ENCODE measurements at places on chromosomes 1 and 21.
A peak's percentile ranks its signal among the peaks of the same experiment; 100 is the strongest.

DNA sequence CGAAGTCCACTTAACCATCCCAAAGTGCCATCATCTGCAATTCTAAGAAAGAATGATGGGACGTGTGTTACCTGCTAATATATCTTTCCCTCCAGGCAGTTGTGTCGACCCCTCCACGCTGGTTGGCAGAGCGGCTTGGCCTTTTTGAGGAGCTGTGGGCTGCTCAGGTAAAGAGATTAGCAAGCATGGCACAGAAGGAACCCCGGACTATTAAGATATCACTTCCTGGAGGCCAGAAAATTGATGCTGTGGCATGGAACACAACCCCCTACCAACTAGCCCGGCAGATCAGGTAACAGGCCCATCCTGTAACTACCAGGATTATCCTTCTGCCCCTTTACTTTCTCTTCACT is 520 bp downstream of the TARS2 start:
- DNase-seq, result peak; percentile 29

- DNase-seq, result no peak
Measured at GRCh38 chr1:204814166-204814884, 56.3 kb upstream of the NFASC start.

GRCh38 chr1:168483539-168483938 is 60.3 kb downstream of the XCL2 start:
- no peak for DNase-seq

GRCh38 chr1:199297887-199298286 is 659.0 kb downstream of the PTPRC start:
- DNase-seq, result no peak

DNA sequence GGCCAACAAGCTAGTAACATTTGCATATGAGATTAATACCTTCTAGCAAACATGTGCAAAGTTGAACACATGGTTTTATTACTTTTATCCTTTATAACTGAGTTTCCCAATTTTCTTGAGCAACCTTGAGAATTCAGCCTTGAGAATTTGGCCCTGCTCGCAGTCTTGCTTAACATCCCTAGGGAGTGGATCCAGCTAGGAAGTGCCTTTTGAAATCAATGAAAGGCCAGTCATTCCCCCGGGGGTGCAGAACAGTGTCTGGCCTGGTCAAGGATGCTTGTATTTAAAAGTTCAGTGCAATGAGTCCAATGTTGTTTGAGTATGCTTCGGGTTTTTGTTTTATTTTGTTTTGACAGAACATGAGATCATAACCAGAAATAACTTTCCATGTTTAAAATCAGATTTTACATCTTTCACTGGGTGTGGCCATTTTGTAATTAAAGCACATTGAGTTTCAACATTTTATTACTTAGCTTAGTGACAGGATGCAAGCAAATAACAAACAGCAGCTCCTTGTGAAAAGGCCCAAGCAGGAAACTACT is 16.7 kb downstream of the PALMD start:
- DNase-seq, result peak; percentile 90

DNA sequence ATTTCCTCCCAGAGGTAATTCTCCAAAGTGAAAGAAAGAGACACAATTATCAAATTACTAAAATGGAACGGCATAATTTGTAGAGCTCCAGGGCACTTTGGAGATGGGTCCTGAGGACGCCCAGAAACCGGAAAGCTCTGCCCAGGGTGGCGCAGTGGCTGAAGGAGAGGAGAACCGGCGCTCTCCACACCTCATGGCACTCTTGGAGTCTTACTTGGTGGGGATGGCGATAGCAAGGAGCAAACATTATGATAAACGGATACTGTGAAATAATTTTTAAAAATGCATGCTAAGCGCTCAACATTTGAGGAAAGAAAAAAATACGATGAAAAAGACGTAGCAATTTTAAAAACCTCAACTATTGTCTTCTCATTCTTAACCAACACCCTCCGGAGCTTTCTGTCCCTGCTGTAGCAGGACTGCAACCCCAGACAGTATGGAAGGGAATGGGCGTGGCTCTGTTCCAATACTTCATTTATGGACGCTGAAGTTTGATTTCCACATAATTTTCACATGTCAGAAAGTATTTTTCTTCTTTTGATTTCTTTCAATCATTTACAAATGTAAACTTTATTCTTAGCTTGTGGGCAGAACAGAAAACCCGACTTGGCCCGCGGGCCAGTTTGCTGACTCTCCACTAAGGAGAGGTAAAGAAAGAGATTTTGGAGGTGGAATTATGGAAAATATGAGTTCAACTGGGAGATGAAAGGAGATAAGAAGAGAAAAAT is 1.1 kb downstream of the S100A11 start:
- no peak for DNase-seq

- no peak for DNase-seq
Measured at GRCh38 chr1:61005614-61006580, 76.5 kb upstream of the NFIA start.

DNA sequence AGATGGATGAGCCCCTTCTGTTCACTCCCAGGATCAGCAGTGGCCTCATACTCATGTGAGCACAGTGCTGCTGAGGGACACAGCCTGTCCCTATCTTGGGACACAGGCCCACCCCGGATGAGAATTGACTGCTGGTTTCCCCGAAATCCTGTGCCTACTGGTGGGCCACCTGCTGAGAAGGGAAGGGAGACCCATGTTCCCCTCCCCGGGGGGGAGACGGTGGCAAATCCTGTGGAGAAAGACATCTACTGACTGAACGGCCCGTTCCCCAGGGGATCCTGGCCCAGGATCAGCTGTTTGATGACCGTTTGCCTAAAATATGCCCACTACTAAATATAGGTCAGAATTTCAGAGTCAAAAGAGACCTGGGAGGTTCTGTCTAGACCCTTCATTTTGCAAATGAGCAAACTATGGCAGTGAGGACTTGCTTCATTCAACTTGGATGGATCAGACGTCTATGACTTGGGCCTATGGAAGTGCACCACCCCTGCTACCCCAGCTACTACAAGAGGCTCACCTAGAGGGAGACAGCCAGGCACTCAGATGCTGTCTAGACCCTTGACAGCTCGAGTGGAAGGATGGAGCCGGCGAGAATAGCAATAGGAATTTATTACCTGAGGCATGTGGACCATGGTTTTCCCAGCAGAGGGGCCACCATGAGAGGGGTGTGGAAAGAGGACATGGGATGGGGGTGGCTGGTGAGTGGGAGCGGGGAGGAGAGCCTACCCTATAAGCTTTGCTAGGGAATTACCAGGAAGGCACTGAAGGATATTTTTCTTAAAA is 15.6 kb upstream of the THEMIS2 start:
- DNase-seq, result peak; percentile 47

DNA sequence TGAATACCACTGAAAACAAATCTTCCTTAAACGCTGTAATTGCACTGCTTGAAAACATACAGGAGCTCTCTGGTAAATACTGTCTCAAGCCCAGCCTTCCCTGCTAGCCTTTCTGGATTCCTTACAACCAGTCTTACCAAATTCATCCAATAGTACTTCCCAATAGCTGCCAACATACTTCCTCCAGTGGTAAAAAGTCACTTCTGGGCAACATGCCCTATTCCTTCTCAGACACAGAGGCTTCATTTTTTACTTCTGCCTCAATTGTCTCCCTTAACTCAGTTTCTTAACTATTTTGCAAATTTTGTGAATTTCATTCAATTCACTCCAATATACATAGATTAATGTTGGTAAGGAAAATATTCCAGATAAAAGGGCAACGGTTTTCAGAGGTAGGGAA is 166.3 kb downstream of the TBX15 start:
- no peak for DNase-seq

DNA sequence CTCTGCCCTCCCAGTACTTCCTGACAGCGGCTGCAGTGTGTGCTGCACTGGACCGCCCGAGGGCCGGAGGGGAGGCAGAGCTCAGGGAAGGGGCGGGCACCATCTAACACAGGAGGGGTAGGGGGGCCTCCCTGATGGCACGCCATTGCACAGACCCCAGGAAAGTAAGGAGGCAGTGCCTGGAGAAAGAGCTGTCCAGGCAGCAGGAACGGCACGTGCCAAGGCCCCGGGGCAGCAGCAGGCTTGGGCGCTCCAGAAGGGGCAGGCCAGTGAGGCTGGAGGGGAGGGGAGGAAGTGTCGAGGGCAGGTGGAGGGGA is 110.7 kb downstream of the CRYAA start:
- DNase-seq, result no peak

GRCh38 chr1:86750076-86750475 is 45.7 kb downstream of the SH3GLB1 start:
- no peak for DNase-seq

DNA sequence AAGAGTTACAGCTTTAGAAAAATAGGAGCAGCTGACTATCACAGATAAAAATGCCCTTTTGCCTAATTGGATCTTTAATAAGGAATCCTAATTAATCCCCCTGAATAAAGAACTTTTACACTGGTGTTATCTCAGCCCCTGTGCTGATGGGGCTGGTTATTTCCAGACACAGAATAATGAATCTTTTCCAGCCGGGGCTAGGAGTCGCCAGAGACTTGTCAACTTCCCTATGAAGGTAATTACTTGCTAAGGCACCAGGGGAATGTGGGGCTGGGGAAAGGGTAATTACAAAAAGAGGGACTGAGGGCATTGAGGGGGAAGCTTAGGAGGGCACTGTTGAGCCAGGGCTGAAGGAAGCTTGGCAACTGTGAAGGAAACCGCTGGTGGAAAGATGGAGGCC is 34.5 kb downstream of the HMGB4 start:
- DNase-seq, result no peak

DNA sequence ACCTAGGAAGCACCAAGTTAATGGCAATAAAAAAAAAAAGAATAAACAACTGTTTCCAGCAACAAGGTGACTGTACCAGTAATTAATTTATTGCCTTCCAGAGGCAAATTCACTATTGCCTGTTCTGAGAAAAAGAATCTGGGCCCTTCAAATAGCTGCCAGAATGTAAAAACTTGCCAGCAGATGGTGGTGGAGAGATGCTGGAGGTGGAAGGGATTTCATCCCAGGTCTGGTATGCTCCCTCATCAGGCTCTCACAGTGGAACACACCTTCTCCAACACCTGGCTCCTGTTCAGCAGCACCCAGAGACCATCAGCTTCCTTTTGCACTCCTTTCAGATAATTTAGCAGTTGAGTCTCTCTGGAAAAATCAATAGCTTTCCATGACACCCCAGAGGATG is 792.9 kb upstream of the ADAMTS5 start:
- DNase-seq, result no peak

DNA sequence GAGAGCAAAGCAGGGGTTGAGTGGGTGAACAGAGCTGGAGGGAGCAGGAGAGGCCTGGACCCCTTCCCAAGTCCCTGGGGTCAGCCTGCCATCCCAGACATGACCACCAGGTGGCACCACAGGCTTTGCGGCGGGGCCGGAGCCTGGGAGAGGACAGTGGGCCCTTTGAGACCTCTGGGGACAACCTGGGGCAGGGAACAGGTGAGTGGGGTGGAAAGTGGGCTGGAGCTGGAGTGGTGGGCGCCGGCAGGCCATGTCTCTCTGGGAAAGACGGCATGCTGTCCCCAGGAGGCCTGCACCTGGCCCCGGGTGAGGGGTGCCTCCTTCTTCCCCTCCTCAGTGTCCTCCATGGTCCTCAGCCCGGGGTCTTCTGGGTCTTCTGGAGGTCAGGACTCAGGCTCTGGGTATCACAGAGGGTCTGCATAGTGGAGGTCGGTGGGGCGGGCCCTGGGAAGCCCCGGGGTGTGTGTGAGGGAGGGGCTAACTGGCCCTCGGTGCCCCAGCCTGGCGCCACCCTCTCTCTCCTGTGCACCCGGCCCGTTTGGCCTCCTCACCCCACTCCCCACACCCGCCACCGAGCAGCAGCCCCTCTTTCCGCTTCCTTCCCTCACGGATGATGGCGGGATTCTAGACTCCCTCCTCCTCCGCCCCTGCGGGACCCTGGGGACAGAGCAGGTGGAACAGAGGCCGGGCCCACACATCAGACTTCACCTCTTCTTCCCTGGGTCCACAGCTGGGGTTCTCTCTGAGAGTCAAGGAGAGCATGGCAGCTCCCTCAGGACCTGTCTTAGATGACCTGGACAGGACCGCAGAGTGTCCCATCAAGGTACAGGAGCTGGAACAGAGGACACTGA is 28.5 kb upstream of the PKP1 start:
- peak; percentile 82 for DNase-seq

DNA sequence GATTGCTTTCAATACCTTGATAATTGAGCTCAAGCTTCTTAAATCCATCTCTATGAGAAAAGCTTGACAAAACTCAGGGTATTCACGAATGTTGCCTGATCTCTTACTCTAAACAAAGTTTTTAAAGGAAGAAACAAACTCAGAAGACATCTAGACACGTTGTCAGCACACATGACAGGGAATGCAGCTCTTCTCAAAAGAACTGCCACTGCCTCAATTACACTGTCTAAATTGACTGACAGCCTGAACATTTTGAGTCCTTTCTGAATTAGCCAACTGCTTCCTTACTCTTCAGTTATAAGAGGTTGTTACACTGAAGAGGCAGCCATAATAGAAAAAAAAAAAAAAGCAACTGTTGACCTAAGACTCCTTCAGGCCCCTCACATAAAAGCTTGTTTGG is 1646.7 kb upstream of the B3GALT2 start:
- no peak for DNase-seq

DNA sequence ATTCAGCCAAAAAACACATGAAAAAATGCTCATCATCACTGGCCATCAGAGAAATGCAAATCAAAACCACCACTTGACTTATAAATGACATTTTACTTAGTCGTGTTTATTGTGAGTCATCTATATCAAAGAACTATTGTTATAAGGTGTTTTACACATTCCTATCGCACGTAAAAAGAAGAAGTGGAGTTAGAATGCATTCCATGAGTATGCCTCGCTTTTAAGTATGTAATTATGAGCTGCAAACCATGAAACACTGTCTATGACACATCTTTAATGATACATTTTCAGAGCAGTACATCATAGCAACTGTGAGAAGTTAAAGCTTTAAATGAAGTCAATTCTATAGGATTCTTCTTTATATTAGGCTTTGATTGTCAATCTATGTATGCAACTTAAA is 614.3 kb upstream of the ADAMTS5 start:
- no peak for DNase-seq

DNA sequence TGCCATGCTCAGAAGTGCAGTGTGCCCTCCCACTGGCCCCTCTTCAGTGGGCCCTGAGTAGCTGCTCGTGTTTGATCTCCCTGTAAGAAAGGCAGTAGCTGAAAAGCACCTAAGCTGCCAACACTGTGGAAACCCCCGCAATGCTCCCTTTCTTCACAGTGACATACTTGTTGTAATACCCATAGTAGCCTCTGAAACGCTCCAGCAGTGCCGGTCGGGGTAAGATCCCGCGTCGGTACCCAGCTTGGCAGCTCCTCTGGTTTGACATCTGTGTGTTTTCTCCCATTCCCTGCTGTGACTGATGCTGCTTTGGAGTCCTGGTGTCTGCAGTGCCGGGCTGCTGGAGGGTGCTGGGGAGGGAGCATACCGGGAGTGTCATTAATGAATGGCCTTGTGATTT is 3.6 kb downstream of the CHAF1B start:
- peak; percentile 64 for DNase-seq
